Panc1 (cell line): ENCODE measurements at places on chromosomes 6 and 20.

- DNase-seq = no peak
These were observed 73.5 kb downstream of the EYS start for GRCh38 chr6:65633501-65633900.

DNA sequence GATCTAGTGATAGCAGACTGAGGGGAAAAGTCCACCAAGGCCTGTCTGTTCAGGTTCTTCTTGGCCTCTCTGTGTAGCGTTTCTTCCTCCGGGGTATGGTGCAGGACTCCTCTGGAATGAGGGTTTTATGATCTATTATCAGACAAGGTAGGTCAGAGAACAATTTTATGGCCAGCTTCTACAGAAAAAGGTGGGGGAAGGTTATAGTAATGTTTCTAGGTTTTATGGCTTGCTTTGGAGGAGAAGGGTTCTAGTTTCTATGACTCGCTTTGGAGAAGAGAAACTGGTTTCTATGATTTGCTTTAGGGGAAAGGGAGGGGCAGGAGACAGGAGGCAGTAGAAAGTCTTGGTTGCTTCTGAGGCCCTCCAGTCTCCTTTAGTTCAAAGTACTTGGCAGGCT lies 144.8 kb upstream of the LAMA2 start:
- DNase-seq = no peak

- DNase-seq = no peak
These were observed 300.9 kb downstream of the LAMA2 start for GRCh38 chr6:129183681-129184301.

DNA sequence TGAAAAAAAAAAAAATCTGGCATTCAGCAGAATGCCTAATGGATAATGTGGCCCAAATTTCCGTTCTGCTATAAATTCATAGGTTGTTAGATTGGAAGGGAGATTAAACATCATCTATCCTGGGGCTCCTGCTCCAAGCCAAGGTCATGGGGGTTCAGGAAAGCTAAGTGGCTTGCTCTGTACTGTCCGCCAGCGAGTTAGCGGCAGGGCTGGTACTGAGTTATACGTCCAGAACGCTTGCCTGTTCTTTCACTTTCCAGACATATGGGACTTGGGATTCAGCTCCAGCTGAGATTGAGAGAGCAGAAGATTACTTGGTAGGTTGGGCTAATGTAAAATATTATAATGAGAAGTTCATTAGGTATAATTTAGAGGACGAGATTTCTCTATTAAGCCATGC lies 858 bp downstream of the RWDD1 start:
- no peak for DNase-seq

DNA sequence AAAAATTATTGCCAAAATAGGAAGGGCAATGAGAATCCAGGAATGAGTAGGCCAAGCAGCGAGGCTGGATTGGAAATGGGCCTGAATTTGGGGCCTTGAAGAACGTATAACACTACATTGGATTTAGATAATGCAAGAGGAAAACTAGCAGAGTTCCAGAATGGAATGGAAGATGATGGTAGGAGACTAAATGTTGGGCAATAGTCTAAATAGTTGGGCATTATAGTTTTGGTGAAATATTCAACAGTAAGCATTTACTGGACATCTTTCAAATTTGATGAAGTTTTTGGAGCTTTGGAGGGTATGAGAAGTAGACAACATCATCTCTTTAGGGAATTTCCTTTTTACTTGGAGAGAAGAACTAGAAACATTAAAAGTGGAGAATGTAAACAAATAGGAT lies 3.4 kb upstream of the JARID2 start:
- DNase-seq = no peak

- DNase-seq = no peak
These were observed 48.5 kb upstream of the MOCS1 start for GRCh38 chr6:39982720-39983119.

DNA sequence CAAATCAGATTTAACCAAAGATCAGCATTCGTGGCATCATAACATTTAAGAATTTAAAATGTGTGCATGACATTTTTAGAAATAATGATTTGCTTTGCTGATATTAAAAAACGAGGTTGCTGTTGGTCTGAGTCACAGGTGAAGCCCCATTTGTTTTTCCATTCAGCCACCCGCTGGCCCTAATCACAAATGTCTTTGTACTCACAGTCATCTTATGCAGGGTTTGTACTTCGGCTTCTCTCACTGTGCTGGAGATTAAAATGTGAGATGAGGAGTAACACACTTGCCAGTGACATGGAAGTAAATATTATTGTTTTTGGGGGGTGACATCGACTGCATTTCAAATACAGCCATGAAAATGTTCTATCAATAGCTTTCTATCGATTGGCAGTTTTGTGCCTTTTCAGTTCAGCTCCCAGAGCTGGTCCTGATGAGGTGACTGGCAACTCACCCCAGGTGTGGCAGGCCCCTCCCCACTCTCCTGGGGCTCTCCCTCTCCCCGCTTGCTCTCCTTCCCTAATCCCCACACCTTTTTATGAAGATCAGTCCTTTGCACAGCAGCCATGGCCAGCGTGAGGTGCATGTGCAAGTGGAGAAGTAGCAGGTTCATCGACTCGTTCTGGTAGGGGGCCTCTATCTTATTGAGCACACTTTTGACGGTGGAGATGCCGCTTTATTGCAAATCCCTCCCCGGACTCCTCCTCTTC lies 58.8 kb upstream of the FUCA2 start:
- DNase-seq = no peak

DNA sequence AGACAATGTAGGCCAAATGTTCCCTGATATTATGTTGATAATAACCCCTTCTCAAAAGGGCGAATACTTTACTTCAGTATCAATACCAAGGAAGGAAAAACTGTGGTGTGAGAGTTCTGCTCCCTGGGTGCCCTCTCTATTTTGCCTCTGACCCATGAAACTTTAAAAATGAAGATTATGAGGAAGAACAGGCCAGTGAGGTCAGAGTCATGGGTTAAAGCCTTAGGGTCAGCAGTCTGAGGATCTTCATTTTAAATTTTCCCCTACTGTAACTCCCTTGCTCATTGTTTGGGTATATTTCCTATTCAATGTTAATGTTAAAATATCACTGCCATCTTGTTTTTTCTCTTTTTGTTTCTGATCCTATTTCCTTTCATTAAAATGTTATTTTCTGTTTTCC lies 47.9 kb downstream of the PRKN start:
- DNase-seq = no peak

GRCh38 chr20:2984028-2984501 lies 59.4 kb upstream of the GNRH2 start:
- DNase-seq = no peak

DNA sequence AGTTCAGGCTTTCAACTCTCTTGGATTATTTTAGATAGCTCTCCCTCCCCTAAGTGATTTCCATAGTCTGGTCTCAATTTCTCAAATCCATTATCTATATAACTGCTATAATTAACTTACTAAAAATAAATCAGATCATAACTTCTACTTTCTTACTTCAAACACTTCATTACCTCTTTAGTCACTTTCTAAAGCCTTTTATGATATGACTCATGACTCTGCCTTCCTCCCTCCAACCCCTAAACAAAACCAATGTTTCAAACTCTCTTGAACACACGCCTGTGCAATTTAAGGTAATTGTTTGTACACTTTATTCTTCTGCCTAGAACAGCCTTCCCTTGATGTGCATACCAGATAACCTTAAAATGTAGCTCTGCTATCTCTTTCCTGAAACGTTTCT lies 100.5 kb downstream of the LMBRD1 start:
- DNase-seq = no peak

DNA sequence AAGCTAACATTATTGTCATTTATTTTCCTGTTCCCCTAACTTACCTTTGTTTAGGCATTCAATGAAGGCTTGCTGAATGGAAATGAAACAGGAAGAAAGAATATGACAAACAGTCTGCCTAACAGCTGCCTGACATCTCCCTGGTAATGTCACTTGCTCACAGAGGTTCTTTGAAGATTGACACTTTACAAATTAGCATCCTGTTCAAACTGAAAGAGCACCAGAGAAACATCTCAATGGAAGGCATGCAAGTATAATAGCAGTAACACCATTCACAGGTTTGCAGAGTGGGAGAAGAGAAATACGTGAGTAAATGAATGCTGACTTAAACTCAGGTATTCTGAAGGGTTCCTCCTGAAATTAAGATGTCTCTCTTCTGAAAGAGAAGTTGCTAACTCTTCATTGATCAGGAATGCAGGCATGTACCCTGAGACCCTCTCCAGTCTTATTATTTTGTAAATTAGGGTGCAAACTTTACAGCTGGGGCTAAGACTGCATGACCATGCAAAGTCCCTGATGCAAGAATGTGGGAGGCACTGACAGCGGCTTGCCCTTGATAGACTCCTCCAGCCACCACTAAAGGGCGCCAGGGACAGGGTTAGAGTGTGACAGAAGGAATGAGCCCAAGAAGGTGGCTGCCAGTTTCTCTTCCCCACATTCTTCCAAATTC lies 1.3 kb upstream of the SMLR1 start:
- no peak for DNase-seq

GRCh38 chr20:17316316-17317038 lies 89.6 kb downstream of the PCSK2 start:
- no peak for DNase-seq

DNA sequence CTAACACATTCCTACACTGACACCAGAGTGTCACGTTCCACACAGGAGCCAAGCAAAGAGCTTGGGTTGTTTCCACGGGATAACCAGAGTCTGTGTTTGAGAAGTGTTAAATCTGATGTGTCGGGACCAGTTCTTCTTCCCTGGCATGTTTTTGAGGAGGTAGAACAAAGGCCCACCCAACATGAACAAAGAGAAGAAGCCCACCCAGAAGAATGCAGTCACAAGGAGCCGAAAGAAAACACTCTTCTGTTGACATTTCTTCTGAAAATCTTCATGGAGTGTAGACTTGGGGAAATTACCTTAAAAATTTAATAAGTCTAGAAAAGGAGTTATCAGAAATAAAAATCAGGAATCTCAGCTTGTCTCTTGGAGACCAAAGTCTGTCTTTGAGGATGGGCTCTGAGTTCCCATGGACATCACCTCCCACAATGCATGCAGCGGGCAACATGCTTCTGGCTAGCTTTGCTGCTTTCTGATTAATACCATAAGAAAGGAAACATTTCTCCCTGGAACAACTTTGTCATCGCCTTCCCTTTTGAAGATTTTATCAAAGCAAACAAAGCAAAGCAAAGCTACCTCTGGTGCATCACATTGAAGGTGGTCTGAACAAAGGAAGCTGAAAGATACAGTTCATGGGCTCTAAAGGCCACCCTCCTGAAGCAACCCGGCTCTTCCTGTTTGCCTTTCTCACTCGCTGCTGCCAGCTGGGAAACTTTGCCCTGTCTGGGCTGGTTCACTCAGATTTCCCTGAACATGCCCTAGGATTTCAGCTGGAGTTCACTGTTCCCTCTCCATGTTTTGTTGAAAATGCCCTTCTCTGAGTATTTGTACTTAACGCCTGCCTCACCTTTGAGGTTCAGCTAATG lies 448.1 kb downstream of the KIF16B start:
- DNase-seq = no peak

GRCh38 chr6:106519460-106520394 lies 109.6 kb downstream of the RTN4IP1 start:
- peak; percentile 76 for DNase-seq

DNA sequence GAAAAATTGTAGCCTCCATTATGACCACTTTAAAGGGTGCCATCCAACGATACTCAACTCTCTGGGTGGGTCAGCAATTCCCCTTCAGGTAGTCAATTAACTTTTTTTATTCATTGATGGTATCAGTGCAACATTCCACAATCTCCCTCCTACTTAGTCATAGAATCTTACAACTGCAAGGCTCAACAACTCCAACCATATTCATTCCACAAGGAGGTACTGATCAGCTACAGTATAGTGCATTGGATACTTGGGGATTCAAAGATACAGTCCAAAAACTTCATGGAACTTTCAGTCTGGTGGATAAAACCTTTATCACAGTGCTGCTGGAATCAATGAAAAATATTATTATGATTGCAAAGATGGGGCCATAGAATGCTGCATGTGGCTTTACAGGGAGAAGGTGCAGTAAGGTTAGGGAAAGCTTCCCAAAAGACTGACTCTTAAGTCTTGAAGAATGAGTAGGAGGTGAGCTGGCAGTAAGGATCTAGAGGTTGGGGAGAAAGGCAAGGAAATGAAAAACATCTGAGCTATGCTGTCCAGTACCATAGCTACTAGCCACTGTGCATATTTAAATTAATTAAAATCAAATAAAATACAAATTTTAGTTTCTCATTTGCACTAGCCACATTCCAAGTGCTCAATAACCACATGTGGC lies 314.7 kb upstream of the PRDM1 start:
- DNase-seq = no peak
